Left renal pelvis (tissue), 4 donors: ENCODE measurements at places on chromosomes 1 and 21.

DNA sequence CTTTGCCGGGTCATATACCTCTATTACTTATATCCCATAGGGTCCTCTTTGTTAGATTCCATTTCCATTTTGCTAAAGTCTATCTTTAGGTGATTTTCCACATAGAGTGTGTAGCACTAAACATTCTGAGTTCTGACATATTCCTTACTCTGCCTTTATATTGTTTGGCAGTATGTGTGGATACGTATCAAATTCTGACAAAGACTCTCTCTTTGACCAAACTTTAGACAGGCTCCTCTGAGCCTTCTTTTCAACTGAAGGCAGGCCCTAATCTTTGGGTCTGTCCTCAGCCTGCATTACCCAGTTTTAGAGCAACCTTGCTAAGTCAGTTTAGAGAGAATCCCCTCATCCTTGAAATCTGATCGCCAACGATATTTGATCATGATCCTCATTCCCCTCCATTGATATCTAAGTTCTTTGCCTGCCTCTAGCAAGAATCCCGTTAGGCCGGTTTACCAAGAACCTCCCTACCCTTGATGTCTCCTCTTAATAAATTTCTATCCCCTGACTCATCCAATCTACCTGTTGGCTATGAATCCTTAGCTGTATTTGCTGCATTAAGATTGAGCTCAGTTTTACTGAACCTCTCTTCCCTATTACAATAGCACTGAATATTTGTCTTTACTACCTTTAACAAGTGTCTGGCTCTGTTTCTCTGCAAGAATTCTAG lies 10.4 kb upstream of the PPT1 start:
- no peak for DNase-seq

- DNase-seq: no peak
Measured at GRCh38 chr1:219083631-219084030, 90.0 kb upstream of the LYPLAL1 start.

DNA sequence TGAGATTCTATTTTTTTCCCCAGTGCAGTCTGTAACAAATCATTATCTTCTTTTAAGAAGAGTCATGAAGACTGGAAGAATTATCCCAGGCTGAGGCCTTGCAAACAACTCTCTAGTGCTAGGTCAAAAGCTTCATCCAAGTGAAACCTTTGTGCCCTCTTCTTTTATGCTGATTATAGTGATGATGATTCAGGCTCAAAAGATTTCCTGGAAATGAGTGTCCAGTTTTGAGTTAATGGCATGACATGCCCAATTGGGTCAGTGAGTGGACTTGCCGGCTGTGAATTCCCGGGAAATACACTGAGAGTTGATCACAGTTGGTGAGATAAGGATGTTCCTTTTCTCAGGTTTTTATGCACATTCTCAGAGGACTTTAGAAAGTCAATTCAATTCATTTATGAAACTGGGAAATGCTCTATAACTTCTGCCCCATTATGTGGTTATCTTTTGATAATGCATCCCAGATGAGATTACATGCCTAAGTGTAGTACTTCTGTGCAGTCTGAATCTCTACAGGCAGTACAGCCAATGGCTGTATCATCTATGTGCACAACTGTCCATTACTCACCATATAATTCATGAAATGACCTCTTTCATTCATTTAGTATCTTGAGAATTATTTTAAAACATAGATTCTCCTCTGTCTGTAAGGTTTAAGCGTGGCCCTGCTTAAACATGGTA lies 66.2 kb downstream of the S1PR1 start:
- DNase-seq: no peak

DNA sequence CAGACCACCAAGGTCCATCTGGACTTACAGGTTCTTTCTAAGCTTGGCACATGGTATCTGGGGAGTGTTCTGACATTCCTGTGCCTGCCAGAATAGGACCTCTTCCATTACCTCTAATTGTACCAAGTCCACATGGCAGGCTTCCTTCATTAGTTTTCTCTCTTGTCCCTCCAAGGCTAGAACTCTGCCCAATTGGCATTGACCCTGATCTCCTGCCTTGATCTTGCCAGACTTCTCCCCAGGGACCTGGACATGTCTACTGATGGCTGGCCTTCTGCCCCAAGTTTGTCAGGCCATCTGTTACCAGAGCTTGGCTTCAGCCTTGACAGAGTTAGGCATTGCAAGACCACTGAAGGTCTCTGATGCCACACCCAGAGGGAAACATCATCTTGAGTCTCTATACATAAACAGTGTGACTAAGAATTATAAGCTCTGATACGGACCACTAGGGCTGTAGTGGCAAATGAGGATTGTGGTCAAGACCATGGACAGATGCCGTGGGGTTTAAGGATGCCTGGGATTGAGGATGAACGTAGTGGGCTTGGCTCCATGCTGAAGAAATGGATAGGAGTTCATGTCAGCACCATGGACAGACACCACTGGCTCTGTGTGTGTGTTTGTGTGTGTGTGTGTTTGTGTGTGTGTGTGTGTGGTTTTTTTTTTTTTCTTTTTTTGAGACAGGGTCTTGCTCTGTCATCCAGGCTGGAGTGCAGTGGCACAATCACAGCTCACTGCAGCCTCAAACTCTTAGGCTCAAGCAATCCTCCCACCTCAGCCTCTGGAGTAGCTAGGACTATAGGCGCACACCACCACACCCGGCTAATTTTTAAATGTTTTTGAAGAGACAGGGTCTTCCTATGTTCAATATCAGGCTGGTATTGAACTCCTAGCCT lies 19.5 kb upstream of the PSMB2 start:
- peak; percentile 56 for DNase-seq

- no peak for DNase-seq
Measured at GRCh38 chr1:43299101-43299500, 1.7 kb upstream of the TIE1 start.

GRCh38 chr21:36847189-36847588 lies 119.3 kb downstream of the HLCS start:
- no peak for DNase-seq

- DNase-seq: no peak
Measured at GRCh38 chr1:19287436-19288185, 959 bp downstream of the AKR7A3 start.

- DNase-seq: no peak
Measured at GRCh38 chr1:233652526-233652925, 38.6 kb downstream of the KCNK1 start.

GRCh38 chr1:161989108-161989507 lies 34.6 kb downstream of the OLFML2B start:
- DNase-seq: no peak

GRCh38 chr1:207364614-207365013 lies 43.1 kb downstream of the CD55 start:
- no peak for DNase-seq

DNA sequence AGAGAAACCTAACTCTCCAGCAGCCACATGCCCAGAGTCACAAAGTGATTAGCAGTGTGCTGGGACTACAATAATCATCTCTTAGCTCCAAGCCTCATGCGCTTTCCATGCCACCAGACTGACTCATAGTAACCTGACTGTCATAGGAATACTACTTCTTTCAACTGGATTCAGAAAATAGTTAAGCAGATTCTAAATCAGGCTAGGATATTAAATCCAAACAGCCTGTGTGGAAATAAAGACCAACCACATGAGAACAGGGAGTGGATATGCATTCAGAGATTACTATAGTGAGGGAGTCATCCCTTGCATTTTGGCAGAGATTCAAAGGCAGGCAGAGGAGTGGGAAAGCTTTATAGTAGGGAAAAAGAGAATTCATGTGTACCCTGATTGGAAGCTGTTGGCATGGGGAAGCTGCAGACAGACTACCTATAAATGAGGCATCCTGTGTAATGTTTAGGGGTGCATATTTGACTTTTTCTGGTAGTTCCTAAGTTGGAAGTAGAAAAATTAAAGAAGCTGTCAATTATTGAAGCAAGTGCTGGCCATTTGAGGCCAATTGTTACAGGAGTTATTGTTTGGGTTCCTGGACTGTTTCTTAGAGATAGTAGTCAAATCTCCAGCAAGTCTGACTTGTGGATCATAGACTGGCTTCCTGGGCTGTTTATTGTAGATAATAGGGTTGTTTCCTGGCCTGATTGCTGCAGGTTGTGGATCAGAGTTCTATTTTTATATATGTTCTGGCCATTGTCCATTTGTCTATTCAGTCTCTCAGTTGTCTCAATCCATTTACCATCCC lies 31.7 kb upstream of the DNAH14 start:
- no peak for DNase-seq

- DNase-seq: peak; percentile 86
Measured at GRCh38 chr1:36463803-36464604, at the start of gene MRPS15. MRPS15 (minus strand) TSS chr1:36464384; CDS start chr1:36464275, 109 bp downstream.

- no peak for DNase-seq
Measured at GRCh38 chr1:36208978-36209703, 15.1 kb upstream of the THRAP3 start.

GRCh38 chr1:39376656-39377055 lies 114.8 kb upstream of the BMP8A start:
- DNase-seq: no peak

DNA sequence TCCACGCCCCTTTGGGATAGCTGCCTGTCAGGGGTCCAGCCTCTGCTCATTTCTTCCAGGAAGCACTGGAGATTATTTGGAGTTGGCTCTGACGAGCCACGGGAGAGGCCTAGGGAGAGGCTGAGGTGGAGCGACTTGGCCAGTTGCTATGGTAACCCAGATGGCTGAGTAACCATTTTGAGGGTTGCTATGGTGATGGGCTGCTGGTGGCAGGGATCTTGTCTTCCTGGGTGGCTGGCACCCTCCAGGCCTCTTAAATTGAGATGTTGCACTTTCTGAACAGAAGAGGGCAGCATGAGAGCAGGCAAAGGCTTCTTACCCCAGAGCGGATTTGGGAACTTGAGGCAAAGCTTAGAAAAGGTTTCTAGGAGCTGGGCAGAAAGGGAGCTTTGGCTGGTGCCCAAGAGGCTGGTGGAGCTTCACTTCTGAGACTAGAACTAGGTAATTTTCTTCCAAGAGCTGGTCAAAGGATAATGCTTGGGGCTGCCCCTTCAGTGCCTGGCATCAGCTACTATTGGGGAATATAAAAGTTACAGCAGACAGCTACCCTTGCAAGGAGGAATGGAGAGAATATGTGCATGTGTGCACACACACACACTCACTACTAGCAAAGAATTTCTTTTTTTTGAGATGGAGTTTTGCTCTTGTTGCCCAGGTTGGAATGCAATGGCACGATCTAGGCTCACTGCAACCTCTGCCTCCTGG lies 72.5 kb downstream of the NDUFS5 start:
- DNase-seq: no peak

DNA sequence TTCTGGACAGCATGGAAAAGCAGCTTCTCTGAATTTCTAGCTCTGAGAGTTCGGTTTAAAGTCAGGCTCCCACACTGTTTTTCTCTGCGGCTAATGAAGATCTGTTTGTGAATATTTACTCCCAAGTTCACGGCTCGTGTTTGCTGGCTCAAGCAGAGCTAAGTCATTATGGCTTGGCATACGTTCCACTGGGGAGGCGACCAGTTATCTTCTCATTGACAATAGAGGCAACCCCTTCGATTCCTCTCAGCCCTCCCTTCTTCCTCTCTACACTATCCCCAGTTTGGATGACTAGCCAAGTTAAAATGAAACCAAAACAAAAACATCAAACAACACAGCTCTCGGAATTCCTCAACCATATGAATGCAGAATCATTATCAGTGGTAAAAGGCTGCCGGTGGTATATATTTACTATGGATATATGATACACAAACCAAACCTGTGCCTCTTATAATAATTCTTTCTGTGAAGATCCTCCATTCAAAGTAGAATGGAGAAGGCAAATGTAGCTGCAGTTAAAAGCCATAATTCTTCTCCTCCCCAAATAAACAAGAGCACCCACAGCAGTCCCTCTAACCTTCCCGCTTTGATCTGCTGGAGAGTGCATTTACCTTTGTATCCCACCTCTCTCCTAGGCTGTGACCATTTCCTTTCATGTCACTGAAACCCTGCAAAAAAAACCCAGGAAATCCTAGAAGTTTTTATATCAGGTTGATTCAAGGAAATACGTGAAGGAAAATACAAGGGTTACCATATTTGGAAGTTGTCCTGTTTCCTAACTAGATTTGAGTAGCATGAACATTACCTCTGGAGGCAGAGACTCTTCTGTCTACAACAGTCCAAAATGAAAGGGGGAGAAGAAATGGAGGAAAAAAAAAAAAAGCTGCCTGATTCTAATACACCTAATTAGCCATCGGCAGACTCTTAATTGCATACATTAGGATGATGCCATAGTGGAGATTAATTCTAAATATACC lies 108.3 kb upstream of the USH2A start:
- no peak for DNase-seq

- no peak for DNase-seq
Measured at GRCh38 chr1:61268546-61269240, 186.3 kb downstream of the NFIA start.

DNA sequence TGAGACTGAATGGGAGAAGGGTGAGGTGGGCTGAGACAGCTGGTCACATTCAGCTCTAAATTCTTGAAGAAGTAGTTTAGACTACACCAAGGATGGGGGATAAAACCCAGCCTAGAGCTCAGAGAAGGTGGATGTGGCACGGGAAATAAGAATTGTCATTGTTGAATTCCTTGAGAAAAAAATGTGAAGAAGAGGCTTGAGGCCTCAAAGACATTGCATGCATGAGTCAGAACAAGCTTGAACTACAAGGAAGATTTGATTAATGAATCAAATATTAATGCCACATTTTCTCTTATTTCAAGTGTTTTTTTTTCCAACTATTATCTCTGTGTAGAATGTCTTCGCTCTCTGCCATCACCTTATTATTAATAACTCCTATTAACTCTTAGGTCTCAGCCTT lies 58.9 kb downstream of the MAP3K7CL start:
- DNase-seq: no peak

- no peak for DNase-seq
Measured at GRCh38 chr1:113392541-113393128, 2.3 kb downstream of the MAGI3 start.

DNA sequence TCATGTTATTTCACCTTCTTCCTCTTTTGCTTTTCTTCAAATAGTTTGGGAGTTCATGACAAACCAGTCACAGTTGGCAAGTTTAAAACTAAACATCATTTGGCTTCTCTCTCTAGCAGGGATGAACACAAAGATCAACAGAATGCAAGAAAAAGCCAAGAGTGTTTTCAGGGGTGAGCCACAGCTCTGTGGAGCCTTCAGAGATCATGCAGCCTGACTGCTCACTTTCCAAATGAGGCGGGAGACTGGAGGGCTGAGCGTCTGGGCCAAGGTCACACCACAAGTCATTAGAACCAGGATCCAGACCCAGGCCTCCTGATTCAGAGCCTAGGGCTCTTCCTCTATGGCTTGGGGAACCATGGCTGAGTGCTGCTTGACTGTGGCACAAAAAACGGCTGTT lies 2.7 kb downstream of the DPT start:
- DNase-seq: no peak
